ENCODE measurements at places on chromosomes 12 and 14. TPM values are rescaled to one million over a fixed set of nuclear protein-coding genes. Genes with fewer than 3 reads are reported as not detected.
A peak's percentile ranks its signal among the peaks of the same experiment; 100 is the strongest.

DNA sequence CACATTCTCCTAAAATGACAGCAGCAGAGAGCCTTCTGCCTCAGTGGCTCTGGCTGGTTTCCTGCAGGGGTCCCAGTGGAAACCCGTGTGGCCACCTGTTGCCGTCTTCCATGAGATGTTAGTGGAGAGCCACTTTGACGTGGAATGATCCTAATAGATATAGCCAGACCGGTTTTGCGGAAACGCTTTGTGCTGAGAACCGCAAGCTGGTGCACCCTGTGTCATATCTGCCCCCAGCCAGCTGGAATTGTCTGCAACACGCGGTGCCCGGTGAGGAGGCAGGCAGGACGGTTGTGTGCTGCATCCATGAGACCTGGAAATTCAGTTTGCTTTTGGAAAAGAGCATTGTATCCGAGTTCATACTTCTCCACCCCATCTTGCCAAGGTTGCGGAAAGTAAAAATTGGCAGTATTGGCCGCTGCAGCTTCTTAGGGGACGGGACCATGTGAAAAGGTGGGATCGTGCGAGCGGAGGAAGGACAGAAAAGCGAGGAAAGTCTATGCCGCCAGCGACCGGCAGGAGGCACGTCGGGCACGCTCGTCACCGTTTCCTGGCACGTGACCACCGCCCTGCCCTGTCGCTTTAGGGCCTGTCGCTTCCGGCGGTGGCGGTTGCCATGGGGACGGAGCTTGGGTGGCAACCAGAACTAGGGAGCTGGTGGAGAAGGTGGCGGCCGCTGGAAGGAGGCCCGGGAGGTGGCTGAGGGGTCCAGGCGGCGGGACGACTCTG is at the start of gene CFAP251:
Gene CFAP251 (plus strand): TSS at position 643 of the 729 bp plus-strand sequence. CDS start 2,714 bp downstream, outside the sequence.
- DNase-seq = peak; percentile 98

DNA sequence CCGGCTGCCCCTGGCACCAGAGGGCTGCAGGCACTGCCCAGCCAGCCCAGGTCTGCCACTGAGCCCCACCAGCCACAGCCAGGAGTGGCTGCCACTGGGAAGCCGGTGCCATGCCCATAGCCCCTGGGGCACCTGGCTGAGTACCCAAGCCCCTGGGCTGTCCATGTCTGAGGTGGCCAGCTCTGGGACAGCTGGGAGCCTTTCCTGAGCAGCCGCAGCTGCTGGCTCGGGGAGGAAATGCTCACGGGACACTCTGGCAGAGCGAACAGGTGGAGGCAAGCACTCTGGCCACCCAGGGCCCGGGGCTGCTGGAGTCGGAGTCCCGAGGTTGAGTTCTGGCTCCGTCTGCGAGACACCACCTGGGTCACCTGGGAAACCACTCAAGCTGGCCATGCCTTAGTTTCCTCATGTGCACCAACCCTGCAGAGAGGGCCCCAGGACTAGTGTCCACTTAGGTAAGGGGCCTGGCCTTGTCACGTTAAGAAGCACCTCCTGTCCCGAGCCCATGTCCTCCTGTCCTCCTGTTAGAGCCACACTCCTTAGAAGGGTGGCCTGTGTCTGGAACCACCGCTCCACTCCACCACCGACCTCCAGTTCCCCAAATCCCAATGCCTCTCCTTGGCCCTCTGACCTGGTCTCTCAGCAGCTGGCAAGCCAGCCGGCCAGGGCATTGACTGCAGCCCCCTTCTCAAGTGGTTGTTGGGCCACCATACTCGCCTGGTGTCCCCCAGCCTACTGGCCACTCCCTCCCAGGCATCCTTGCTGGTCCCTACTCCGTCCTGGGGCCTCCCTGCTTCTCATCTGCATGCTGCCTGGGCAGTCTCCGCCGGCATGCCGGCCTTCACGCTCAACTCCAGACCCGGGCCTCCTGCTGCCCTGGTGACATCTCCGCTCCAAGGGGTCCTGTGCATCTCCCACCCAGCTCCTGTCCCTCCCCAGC is 45.3 kb downstream of the BEGAIN start:
- DNase-seq = no peak

GRCh38 chr14:96261772-96262655 is 6.0 kb downstream of the BDKRB1 start:
- DNase-seq = no peak

DNA sequence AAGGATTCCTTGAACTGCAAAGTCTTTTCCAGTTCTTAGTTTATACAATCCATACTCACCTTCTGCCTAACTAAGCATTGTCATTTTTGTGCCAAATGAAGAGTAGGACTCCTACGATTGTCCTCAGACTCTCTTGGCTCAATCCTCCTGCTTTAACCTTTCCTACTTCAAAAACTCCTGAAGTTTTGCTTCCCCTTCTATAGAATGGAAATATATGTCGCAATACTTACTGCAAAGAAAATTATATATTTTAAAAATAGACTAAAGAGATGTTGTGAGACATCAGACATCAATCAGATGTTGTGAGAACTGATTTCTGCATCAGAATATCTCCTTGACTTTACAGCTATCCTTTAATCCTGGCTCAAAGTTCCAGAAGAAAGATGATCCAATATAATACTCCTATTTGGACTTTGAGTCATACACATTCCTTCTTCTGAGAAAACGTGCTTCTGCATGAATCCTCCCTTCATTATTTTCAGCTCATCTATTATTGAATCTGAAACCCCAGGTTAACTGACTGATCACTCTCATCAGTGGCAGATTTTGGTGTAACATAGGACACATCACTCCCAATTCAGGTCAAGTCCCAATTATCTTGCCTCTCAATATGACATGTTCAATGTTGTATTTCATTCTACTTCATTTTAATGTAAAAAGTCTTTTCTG is 48.8 kb downstream of the A2M start:
- no peak for DNase-seq

DNA sequence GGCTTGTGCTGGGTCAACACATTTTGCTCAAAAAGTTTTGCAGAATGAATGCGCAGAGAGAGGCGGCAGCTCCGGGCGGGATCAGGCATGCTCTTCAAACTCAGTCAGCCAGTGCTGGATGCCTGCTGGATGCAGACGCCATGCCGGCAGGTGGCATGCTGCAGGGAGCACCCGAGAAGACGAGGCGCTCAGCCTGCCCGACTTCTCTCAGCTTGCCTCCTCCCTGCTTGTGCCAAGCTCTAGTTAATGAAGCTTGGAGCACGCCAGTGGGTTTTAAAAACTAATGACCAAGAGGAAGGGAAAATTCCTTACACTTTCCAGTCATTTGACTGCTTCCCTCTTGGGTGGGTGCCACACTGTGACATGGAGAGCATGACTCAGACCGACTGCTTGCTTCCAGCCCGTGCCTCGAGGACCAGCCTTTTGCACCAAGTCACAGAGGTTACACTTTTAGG is 39.8 kb downstream of the SLC24A4 start:
- DNase-seq = no peak

DNA sequence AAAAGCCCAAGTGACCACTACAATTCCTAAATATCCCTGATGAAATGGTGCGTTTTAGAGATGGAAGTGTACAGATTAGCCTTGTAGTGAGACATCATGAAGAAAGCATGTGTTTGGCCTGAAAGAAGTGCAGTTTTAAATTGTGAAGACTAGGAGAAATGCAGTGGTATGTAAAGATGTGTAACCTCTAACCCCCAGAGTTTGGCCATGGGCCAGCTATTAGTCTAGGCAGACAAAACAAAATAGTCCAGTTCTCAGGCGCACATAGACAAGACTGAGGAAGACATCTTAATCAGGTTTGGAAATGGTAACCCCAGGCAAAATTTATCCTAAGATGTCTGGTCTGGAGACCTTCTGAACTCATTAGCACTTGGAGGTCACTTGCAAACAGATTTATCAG is 23.4 kb downstream of the WBP11 start:
- DNase-seq = no peak

GRCh38 chr12:57838594-57839302 is 7.8 kb downstream of the CTDSP2 start:
- DNase-seq = no peak

- no peak for DNase-seq
Measured at GRCh38 chr14:21056520-21057163, 980 bp upstream of the RNASE8 start.

DNA sequence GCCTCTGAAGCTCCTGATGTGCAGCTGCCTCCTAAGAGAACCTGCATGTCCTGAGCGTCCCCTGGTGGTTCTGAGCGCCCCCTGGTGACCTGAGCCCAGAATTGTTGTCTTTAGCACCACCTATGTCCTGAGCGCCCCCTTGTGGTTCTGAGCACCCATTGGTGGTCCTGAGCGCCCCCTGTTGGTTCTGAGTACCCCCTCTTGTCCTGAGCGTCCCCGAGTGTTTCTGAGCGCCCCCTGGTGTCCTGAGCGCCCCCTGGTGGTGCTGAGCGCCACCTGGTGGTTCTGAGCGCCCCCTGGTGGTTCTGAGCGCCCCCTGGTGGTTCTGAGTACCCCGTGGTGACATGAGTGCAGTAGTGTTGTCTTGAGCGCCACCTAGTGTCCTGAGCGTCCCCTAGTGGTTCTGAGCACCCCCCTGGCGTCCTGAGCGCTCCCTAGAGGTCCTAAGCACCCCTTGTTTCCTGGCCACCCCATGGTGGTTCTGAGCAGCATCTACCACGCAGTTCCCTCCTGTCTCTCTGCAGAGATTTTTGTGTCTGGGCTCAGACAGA is 782.5 kb downstream of the TMEM121 start:
- peak; percentile 42 for DNase-seq

DNA sequence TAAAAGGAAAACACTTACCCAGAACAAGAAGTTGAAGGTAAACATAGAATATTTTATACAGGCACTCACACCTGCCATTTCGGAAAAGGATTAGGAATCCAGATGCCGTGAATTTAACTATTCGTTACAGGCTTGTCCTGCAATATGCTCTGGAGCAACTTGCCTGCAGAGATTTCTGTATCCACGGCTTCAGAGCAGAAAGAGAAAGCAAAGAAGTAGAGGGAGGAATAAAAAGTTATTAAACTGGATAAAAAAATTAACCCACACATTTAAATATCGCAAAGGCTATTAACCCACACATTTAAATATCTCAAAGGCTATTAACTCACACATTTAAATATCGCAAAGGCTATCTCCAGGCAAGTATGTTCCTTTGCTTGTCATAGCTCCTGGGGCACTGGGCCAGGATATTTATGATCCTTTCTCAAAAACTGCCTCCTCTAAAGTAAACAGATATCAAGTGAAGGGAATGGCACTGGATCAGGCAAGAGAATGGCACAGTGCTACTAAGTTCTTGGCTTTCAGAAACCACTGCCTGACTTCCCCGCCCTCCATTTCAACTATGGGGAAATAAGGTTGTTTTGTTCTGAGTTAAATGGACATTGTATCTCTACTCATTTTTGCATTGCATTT is at the start of gene TSPAN8:
Gene TSPAN8 (minus strand): TSS at position 399 of the 633 bp plus-strand sequence. CDS start 321 bp downstream, at position 78.
- no peak for DNase-seq

DNA sequence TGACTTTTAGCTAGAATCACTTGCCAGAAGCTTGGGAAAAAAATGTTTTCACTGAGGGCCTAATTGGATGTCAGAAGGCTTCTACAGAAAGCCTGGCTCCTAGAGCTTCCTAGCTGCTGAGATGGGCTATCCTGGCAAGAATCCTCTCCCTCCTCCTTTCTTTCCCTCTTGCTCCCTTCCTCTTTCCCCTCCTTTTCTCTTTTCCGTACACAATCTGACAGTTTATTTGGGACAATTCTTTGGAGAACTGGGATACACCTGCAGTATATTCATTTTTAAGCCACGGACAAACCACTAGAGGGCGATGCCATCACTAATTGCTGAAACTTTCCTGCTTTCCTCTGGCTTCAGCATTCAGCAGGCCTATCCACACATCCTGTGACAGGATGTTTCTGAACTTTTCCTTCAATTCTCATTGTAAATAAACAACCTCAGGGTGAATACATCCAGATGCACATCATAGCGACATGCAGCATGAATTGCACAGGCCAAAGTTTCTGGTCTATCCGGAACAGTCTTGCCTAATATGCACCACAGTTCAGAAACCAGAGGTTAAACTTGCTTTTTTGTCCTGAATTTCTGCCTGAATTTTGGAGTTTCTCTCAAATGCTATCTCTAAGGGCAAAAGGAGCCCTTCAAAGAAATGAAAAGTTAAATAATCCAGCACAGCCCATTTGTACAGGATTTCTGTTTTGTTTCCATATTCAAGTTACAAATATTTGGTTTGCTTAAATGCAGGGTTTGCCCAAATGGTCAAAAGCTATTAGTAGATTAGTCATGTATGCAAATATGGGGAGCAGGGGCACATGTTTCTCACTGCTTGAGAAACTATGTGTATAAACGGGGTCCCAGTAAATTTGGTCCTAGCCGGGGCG is 142.8 kb downstream of the PAWR start:
- DNase-seq = peak; percentile 56

DNA sequence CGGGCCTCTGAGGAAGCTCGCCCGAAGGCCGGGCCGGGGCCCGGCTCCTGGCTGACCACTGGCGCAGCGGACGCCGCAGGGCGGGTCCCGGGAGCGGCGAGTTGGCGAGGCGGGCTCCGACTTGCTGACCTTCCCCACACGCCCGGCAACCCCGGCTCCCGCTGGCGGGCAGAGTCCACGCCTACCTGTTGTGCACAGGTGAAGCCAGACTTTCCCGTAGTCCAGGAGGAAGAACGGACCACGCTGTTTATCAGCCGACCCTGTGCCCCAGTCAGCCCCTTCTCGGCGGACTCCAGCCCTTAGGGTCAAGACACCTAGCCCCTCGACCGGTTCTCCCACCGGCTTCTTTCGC is 407 bp downstream of the HEATR5A start:
- DNase-seq = peak; percentile 78

DNA sequence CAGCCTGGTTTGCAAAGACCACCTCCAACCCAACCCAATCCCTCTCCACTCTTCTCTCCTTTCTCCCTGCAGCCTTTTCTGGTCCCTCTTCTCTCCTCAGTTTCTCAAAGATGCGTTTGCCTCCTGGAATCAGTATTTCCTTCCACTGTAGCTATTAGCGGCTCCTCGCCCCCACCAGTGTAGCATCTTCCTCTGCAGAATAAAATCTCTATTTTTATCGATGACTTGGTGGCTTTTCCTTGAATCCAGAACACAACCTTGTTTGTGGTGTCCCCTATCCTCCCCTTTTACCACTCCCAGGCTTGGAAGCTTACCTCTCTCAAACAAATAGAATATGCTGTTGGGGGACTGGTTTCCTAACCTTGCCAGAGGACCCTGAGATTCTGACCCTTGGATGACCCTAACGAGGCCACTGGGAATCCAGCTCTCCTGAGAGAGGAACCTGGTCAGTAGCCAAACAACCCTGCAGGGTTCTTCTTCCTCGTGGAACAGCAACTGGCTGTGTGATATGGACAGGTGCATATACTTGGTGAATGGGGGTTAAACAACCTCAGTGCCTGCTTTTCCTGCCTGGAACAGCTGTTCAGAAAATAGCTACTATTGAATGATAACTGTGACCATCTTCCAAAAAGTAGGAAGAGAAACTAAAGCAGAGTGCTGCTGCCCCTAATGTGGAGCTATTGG is 4.4 kb downstream of the WNT1 start:
- DNase-seq = no peak

The POTEM gene
- not detected for total RNA-seq

The DPY19L2 gene
- 3.4 TPM for total RNA-seq

The SLC8A3 gene
- 0.63 TPM for total RNA-seq

The TRPV4 gene
- 2.9 TPM for total RNA-seq

Measured in WTC11 (cell line).